Activated T-cell treated with anti-CD3 and anti-CD28 coated beads, Interleukin-2, amount 50 U/mL, for 72 hours (primary cell): ENCODE measurements at places on chromosomes 12 and 14. TPM values are rescaled to one million over a fixed set of nuclear protein-coding genes. Genes with fewer than 3 reads are reported as not detected.

The HHIPL1 gene
- total RNA-seq, result 0.39 TPM

The RNF212B gene
- not detected for total RNA-seq

The CCDC59 gene
- total RNA-seq, result 76.8 TPM

The C1RL gene
- 27.4 TPM for total RNA-seq

The HOXC11 gene
- not detected for total RNA-seq

DNA sequence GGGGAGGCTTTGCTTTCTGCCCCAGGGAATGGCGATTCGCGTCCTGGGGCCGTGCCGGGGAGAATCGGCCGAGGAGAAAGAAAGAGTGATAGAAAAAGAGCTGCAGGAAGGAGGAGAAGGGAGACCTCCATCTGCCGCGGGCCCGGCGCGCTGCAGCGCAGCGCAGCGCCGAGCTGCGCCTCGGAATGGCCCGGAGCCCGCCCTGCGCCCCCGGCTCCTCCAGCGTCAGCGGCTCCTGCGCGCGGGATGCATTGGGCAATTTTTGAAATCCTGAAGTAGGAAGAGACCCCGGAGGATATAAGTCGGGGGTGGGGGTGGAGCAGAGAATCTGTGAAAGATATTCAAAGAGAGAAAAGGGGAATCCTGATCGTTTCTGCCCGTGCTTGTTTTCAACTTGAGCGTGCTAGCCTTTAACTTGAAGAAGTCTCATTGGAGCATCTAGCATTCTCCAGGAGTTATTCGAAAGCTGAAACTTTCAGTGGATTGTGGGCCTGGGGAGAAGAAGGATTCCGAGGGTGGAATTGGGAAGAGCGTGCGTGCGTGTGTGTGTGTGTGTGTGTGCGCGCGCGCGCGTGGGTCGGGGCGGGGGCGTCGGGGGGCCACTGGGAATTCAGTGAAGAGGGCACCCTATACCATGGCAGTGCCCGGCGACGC lies 441 bp downstream of the PDE3A start:
- no peaks in the 10 kb centered on the region for H3K36me3 ChIP-seq
- no peak for DNase-seq
- no peak overlapping the region for H3K27ac ChIP-seq
- peaks cover 5% of the 10 kb centered on the region for H3K4me1 ChIP-seq
- peaks cover 50% of the 10 kb centered on the region for H3K27me3 ChIP-seq

DNA sequence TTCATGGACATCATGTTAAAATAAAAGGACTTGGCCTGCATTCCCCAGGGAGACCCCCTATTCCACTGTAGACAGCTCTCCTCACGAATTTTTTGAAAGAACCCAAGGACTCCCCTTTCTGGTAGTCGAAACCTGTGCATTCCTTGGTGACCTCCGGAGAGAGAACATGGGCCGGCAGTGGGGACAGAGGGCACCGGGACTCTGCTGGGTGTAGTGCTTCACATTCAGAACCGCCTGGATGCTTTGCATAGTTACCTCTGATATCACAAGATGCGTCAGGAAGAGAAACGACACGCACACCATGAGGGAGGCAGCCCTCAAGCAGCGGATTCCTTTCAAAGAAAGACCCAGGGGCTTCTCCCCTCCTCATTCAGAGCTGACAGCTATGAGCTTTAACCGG lies 9.7 kb downstream of the CKAP4 start:
- H3K27ac ChIP-seq, result no peak overlapping the region
- H3K27me3 ChIP-seq, result no peaks in the 10 kb centered on the region
- H3K4me1 ChIP-seq, result no peaks in the 10 kb centered on the region
- no peaks in the 10 kb centered on the region for H3K36me3 ChIP-seq
- H3K4me3 ChIP-seq, result no peak overlapping the region

GRCh38 chr14:68133856-68134255 lies 314.3 kb downstream of the RAD51B start:
- no peaks in the 10 kb centered on the region for H3K27me3 ChIP-seq
- peaks cover 7% of the 10 kb centered on the region for H3K4me1 ChIP-seq
- no peaks in the 10 kb centered on the region for H3K36me3 ChIP-seq
- H3K4me3 ChIP-seq, result no peak overlapping the region
- DNase-seq, result no peak

DNA sequence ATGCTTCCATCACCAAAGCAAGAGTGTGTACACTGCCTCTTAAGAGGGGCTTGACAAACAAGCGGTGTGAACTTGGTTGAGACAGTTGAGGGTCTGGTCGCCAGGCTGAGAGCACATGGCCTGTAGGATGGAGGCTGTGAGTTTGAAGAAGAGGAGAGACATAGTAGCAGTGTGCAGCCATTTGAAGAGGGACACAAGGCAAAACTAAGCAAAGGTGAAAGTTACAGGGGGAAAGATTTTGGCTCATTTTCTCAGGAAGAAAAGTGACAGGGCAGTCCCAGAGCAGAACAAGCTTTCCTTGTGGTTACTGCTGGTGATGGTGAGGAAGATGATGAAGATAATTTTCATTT lies 11.3 kb upstream of the C12orf76 start:
- H3K4me1 ChIP-seq, result peaks cover 52% of the 10 kb centered on the region
- H3K36me3 ChIP-seq, result peaks cover 8% of the 10 kb centered on the region
- H3K27me3 ChIP-seq, result no peaks in the 10 kb centered on the region
- no peak overlapping the region for H3K4me3 ChIP-seq

- H3K4me3 ChIP-seq, result no peak overlapping the region
- H3K36me3 ChIP-seq, result no peaks in the 10 kb centered on the region
- H3K27me3 ChIP-seq, result peaks cover 23% of the 10 kb centered on the region
Observed at GRCh38 chr14:70077720-70078119, 111.0 kb downstream of the SLC8A3 start.
